ENCODE measurements at places on chromosomes 3 and 15.

- no peak for DNase-seq
These were observed 189.3 kb downstream of the NFKBIZ start for GRCh38 chr3:102038477-102039142.

DNA sequence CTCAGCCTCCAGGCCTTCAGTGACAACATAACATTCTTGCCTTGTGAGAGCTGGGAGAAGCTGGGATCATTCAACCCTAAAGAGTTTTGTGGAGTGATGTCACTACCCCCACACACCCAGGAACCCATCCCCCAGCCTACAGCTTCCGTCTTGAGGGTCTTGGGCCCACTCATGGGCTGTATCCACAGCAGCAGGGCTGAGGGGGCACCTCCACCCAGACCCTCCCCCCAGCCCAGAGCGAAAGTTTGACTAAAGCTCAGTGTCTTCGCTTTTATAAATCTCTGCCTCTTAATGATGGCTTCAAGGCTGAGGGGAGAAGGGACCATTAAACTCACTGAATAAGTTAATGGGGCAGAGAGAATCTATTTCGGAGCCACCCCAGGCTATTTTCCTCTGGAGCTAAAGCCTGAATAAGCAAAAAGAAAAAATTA is 23.8 kb downstream of the NTRK3 start:
- no peak for DNase-seq

DNA sequence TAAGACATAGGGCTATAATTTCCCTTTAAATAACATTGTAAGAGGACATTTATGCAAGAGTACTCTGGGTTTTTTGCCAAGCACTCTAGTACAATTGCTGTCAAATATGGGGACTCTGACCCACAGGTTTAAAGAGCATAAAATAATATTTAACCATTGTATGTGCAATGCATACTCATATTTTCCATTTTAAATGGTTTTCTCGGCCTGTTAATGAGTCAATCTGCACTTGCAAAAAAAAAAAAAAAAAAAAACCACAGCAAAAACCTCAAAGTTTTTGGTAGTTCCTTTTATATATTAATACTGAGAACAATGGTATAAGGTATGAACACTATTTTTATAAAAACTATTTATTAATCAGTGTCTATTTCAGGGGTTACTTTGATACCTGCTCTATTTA is 304.0 kb upstream of the CBLB start:
- DNase-seq: no peak

GRCh38 chr3:185822221-185823000 is 2.4 kb downstream of the IGF2BP2 start:
- DNase-seq: peak; percentile 45

- no peak for DNase-seq
These were observed 22.4 kb upstream of the SRP14 start for GRCh38 chr15:40061212-40061901.

All from GM04503 (cell line).